Activated CD8-positive, alpha-beta T cell treated with anti-CD3 and anti-CD28 coated beads for 36 hours (primary cell): ENCODE measurements at places on chromosomes 2 and 18. TPM values are rescaled to one million over a fixed set of nuclear protein-coding genes. Genes with fewer than 3 reads are reported as not detected.

The OSBPL6 gene
- total RNA-seq: 4.0 TPM

The ZBTB14 gene
- 23.9 TPM for total RNA-seq

The SP5 gene
- total RNA-seq: not detected

The TMEM198 gene
- 2.1 TPM for total RNA-seq

The MARCHF4 gene
- not detected for total RNA-seq

The QPCT gene
- total RNA-seq: 0.29 TPM

The UGT1A8 gene
- not detected for total RNA-seq

The KIF3C gene
- 3.6 TPM for total RNA-seq

The CHRNG gene
- total RNA-seq: not detected

The BZW1 gene
- total RNA-seq: 423 TPM

The SRBD1 gene
- 21.7 TPM for total RNA-seq

The ST8SIA3 gene
- total RNA-seq: not detected

The FAM237A gene
- not detected for total RNA-seq

The CFAP65 gene
- not detected for total RNA-seq

The VAMP5 gene
- 29.4 TPM for total RNA-seq

The TDRD15 gene
- not detected for total RNA-seq

The SERPINB11 gene
- not detected for total RNA-seq
